Muscle of leg (tissue), 16 donors: ENCODE measurements at places on chromosomes 2 and 18.
A peak's percentile ranks its signal among the peaks of the same experiment; 100 is the strongest.

DNA sequence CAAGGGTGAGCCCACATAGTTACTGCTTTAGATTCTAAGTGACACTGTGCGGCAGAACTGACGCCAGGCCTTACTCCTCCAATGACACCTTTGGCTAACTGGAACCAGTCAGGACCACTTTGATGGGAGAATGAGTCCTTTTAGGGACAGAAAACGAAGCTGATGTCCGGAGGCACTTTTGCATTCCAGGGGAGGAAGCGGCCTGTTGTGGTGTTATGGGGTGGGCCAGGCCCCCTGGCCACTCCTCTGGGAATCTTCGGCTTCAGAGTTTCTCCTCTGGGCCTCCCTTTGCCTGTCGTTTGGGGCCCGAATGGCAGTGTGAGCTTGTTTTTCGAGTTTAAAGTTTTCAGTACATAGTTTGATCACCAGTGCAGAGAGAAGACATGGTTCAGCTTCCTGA lies 65.9 kb downstream of the MBP start:
- no peak for DNase-seq

- no peak for DNase-seq
Measured at GRCh38 chr2:235206980-235207579, 255.3 kb downstream of the SH3BP4 start.

- DNase-seq, result no peak
Measured at GRCh38 chr18:62280058-62280457, 45.1 kb upstream of the TNFRSF11A start.

DNA sequence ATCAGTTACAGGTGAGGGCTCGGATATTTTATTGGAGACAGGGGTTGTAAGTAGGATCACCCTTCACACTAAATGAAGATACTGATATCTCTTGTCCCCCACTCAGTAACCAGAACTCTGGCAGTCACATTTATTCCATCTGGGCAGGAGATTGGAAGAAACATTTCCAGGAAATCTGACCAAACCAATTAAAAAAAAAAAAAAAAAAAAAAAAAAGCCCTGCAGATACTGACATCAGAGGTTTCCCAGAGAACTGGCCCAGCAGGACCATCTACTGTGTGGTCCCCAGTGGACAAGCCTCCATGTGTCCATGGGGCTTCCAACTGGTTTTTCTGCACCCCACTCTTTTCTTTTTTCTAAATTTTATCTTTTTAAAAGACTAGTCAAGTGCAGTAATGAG lies 41.3 kb downstream of the SH2D6 start:
- no peak for DNase-seq

GRCh38 chr2:84526562-84526961 lies 10.3 kb downstream of the DNAH6 start:
- no peak for DNase-seq

DNA sequence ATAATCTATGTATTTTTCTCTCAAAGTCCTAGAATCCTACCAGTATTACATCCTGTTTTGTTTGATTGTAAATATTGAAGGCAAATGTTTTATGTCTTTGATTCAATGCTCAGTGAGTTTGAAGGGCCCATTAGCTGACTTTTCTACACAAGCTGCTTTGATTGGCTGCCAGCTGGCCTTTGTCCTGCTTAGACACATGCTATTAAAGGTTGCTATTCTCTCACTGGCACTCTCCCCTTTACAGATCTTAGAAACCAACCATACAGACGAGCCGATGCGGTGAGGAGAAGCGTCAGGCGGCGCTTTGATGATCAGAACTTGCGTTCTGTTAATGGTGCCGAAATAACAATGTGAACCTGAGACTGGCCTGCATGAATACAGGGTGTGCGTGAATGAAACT lies 69.7 kb downstream of the PRPF40A start:
- DNase-seq, result peak; percentile 59

DNA sequence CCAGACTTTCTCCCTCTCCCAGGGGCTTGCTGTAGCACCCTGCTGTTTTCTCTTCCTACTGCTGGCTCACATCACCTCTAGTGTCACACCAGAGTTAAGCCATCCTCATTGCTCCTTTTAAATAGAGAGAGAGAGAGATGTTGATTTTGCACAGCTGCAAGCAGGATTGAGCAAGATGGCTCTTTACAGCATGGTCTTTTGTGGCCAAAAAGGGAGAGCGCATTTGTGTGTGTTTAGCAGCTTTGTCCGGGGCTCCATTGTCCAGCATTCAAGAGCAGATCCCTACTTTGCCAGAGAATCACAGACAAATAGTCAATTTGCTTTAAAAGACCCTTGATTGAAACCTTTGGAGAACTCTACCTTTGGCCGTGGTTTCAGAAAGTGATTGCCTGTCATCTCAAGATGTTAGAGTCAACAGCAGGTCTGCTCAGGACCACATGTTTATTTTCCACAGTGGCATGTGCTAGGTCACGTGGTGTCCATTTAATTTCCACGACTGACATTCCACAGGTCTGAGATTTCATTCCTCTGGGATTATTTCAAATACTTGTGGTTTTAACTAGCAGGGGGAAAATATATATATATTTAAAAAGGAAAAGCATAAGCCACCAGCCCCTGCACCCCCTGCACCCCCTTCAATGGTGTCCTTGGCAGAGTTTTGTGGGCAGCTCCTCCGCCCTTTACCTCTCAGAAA lies 359.9 kb upstream of the SLC14A2 start:
- DNase-seq, result peak; percentile 91

- DNase-seq, result no peak
Measured at GRCh38 chr2:8086796-8087479, 594.9 kb upstream of the ID2 start.

DNA sequence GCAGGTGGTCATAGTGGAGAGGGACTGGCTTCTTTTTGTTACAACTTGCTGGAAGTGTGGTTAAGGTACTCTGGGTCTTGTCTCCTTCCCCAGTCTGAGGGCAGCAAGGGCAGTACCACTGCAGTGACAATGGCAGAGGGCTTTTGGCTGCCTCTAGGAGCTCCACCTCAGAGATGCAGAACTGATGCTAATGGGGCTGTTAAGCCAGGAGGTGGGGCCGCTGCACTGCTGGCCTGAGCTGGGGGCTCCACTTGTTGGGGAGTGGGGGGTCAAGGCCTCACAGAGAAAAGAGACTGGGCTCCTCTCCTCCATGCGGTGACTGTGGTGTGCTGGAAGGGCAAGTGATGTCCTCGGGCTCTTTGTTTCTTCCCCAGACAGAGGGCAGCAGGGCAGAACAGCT lies 135.7 kb downstream of the DSEL start:
- no peak for DNase-seq

- no peak for DNase-seq
Measured at GRCh38 chr2:197128897-197129296, 181.7 kb downstream of the ANKRD44 start.

GRCh38 chr2:104658904-104659591 lies 194.9 kb upstream of the POU3F3 start:
- no peak for DNase-seq

DNA sequence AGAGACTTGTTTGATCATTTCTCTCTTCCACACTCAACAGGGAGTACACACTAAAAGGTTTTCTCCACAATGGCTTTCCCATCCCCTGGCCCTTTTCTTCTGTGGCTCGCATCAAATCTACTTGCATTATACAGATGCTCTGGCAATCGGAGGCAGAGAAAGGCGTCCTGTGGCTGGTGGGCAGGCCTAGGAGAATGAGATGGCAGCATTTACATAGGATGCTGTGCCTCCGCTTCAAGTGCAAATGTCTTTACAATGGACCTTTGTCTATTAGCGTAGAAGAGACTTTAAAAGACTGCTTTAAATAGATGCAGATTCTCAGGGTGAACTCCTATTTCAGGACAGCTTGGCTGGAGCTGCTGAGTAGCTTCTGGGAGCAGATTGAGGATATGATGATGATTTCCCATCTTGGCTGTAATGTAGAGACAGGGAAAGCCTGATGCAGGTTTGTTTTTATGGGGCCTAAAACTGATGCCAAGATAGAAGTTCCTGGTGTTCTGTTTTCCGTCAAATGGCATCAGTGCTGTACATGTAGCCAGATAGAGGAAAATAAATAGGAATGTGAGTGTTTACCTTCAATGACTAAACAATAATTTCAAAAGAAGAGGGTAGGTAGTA lies 423.4 kb downstream of the RND3 start:
- peak; percentile 91 for DNase-seq

GRCh38 chr2:12506846-12507245 lies 209.9 kb upstream of the TRIB2 start:
- no peak for DNase-seq

DNA sequence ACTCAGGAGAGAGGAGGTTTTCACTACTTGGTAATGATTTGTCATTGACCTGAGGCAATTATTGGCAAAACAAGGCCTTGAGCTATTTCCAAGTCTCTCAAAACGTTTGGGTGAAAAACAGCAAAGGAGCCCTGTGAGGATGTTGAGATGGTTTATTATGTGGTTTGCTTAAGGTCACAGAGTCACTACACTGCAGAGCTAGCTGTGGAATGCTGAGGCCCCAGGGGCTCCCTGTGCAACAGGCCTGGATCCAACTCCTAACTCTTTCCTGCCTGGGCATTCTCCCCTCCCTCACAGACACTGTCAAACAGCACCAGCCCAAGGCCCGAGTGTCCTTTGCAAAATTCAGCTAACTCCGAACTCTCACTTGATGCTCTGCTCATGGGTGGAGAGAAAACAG lies 754.6 kb upstream of the SOX11 start:
- peak; percentile 57 for DNase-seq
